Suprapubic skin (tissue), 4 donors: ENCODE measurements at places on chromosomes 7 and 10.

DNA sequence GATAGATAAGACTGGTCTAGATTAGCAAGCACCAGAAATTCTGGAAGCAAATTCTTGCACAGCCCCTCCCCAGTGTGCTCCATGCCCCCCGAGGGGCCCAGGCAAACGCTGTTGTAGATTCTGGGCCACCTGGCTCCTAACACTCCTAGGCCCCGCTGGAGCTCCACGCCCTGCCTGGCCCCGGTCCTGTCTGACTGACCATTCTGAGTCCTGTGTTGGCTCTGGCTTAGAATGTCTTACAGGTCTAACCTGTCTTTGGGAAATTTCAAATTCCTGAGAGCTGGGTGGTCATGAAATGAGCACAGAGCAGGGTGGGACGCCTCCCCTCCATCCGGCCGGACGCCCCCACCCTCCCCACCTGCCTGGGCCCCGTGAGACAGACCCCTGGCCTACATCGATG lies 12.6 kb upstream of the OPALIN start:
- no peak for DNase-seq

DNA sequence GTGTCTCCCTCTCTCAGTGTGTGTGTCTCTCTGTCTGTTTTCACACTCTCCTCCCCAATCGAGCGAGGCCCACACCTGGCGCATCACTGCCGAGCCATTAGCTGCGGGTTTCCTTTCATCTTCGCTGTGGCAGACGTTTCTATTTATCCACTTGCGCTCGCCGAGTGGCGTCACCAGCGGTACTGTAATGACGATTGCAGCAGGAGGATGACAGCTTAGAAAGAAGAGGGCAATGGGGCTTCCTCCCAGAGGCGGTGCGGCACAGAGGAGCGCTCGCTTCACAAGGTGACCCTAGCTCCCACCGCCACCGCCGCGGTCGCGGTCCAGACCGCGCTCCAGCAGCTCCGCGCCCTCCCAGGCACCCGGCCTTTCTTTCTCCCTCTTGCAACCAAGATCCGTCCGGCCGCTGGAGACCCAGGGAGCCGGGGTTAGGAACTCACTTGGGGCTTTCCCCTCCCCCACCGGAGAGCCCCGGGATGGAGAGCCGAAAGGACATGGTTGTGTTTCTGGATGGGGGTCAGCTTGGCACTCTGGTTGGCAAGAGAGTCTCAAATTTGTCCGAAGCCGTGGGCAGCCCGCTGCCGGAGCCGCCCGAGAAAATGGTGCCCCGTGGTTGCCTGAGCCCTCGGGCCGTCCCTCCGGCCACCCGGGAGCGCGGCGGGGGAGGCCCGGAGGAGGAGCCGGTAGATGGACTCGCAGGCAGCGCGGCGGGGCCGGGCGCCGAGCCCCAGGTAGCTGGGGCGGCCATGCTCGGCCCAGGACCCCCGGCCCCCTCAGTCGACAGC lies at the start of gene EVX1:
Gene EVX1 (plus strand): TSS at position 248 of the 785 bp plus-strand sequence. CDS start 229 bp downstream, at position 477.
- DNase-seq: no peak

DNA sequence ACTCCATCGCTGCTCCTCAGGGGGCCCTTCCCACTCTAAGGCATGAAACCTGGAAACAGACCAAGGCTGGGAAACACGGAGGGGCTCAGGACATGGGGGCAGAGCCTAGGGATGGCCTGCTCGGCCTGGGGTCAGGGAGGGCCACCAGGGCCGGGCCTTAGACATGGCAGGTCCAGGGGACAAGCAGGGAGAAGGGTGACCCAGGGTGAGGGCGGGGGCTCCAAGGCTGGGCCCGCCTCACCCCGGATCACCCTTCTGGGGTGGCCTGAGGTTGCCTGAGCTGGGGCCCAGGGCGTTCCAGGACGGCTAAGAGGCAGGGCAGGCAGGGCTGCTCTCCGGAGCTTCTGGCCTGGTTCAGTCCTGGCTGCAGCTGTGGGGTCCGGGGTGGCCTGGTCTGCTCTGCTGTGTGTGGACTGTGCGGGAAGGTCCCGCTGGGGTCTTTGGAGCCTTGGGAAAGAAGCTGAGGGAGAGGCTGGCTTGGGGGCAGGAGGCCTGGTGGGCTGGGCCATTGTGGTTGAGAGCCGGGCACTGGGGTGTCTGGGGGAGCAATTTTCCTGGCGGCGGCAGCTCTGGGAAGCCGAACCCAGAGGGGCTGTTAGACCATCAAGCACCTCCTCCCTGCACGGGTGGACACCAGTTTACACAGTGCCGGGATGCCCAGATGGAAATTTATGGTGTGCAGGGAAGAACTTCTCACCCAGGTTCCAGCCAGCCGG lies 52.2 kb downstream of the UNCX start:
- DNase-seq: no peak

DNA sequence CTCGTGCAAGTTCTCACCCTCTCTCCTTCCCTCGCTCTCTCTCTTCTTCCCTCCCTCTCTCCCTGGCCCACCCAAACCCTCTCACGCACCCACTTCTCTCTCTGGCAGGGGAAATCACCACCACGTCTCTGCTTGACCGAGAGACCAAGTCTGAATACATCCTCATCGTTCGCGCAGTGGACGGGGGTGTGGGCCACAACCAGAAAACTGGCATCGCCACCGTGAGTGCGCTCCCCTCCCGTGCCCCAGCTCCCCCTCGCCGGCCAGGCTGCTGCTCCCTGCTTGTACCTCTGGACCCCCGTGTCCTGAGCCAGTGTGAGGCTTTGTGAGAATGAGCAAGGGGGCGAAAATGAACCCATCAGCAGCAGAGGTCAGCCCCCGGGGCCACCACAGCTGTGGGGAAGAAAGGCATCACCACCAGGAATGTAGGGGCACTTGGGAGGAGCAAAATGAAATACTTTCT lies 25.5 kb downstream of the C10orf105 start:
- DNase-seq: no peak

DNA sequence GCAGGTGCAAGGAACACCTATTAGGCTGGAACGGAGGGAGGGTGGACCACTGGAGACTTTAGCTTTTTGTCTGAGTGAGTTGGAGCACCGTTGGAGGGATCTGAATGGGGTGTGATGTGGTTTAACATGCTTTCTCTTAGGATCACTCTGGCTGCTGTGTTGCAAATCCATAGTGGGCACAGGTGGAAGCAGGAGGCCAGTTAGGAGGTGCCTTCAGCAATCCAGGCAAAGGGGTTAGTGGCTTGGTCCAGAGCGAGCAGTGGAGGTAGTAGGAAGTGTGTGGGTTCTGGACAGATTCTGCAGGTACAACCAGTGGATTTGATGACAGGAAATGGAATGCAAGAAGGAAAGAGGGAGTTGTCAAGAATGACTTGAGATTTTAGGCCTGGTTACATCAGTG lies 95.0 kb downstream of the MMRN2 start:
- no peak for DNase-seq

- DNase-seq: no peak
Observed at GRCh38 chr7:116956477-116956804, 3.1 kb downstream of the ST7 start.

DNA sequence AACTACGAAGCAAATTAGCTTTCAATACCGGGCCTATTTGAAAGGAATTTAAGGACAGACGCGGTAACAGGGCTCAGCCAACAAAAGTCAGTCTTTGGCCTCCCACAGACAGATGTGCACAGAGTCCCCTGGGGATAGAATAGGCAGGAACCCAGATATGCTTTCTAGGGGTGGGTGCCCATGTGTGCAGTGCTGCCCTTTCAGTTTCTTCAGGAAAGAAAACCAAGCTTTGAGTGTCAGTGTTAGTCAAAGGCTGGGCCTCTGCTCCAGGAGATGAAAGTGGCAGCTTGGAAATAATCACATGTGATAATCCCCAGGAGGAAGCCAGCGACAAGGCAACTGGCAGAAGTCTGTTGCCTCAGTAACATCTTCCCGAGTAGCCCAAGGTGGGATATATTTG lies 43.8 kb upstream of the CSTF2T start:
- DNase-seq: no peak

GRCh38 chr7:129123510-129123857 lies 21.0 kb upstream of the TSPAN33 start:
- DNase-seq: no peak

GRCh38 chr7:36190447-36191291 lies 37.6 kb downstream of the EEPD1 start:
- DNase-seq: no peak

DNA sequence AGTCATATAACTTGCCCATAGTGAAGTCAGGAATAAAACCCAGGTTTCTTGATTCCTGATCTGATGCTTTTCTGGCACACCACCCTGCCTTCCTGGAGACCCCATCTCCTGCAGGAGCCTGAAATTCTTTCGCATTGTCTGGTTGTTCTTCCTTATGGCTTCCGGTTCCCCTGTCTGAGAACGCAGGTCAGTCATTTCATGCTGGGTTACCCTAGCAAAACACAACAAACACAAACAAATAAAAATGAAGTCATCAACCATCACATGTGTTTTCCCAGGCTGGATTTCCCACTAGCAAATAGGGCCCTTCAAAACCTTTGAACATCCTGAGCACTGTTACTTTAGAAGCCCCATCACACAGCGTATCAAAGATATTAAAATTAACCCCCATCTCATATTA lies 569.6 kb downstream of the LRMDA start:
- DNase-seq: no peak

DNA sequence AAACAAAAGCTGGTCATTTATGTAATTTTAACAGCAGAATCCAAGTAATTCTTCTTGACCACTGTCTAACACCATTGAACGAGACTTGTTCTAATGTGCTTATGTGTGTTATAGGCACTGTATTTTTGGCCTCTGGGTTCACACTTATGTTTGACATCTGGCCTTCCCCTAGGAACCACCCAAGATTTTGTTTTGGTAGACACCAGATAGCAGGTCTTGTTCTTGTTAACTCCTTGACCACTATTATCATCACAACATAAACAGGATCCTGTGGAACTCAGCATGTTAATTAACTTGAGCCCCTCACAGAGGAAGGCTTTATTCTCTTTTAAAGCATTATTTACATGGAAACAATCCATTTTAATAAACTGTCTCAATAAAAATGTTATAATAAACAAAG lies 167.7 kb downstream of the SEMA3D start:
- no peak for DNase-seq

GRCh38 chr10:51663086-51663485 lies 36.3 kb downstream of the CSTF2T start:
- DNase-seq: no peak

DNA sequence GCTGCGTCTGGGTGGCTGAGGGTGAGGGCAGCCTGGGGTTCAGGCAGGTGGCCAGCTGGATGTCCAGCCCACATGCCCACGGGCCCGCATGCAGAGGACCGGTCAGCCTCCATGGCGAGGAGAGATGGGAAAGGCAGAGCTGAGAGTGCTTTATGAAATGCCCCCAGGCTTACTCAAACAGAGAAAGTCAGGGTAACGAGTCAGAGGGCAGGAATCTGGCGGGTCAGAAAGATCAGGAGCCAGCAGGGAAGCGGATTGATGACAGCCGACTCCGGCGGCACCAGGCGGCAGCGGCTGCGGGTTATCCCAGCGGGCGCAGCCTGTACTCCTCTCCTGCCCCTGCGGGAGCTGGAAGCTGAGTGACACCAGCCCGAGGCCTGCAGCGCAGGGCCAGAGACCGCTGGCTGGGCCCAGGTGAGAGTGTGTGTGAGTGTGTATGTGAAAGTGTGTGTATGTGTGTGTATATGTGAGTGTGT lies 13.4 kb downstream of the SLC13A4 start:
- no peak for DNase-seq

DNA sequence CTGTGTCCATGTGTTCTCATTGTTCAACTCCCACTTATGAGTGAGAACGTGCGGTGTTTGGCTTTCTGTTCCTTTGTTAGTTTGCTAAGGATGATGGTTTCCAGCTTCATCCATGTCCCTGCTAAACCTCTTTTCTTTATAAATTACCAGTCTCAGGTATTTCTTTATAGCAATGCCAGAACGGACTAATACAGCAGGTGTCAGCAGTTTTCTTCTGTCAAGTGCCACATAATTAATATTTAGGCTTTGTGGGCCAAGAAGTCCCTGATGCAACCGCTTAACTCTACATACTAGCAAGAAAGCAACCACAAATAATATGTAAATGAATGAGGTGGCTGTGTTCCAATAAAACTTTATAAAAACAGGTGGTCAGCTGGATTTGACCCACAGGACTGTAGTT lies 26.3 kb upstream of the C1QL3 start:
- DNase-seq: no peak

DNA sequence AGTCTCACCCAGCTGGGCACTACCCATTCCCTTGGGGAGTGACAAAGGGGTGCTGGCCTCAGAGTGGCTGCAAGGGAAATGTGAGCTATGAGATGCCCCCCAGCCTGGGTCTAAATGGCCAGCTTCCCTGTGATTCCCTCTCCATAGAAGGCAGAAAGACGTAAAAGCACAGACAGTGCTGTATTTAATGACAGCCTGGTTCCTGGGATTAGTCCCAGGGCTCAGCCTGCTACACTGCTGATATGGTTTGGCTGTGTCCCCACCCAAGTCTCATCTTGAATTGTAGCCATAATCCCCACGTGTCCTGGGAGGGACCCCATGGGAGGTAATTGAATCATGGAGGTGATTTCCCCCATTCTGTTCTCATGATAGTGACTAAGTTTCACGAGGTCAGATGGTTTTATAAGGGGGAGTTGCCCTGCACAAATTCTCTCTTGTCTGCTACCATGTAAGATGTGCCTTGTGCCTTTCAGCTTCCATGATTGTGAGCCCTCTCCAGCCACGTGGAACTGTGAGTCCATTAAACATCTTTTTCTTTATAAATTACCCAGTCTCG lies 23.9 kb upstream of the CALN1 start:
- no peak for DNase-seq

DNA sequence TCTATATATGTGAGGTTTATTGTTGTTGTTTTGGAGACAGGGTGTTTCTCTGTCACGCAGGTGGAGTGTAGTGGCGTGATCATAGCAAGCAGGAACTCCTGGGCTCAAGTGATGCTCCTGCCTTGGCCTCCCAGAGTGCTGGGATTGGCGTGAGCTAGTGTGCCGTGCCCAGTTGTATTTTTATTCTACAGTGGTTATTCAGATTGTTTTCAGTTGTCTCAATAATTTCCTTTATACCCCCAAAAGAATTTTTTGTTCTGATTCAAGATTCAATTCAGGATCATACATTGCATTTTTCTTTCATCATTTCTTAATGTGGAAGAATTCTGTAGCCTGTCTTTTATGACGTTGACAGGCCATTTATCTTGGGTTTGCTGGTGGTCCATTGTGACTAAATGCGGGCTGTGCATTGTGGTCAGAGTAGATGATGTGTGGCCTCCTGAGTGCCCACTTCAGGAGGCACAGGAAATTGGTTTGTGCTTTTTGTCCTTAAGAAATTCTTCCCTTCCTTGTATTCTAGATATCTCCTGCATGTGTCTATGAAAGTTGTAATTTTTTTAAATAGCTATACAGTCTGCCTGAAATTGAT lies 22.9 kb downstream of the RBM33 start:
- no peak for DNase-seq

- no peak for DNase-seq
Observed at GRCh38 chr10:115063701-115064658, 29.2 kb upstream of the ATRNL1 start.

- no peak for DNase-seq
Observed at GRCh38 chr7:20597339-20597738, 18.1 kb upstream of the ABCB5 start.

GRCh38 chr7:10076660-10077300 lies 896.9 kb upstream of the PHF14 start:
- DNase-seq: no peak
